ENCODE measurements at places on chromosomes 12 and 14.
A peak's percentile ranks its signal among the peaks of the same experiment; 100 is the strongest.

DNA sequence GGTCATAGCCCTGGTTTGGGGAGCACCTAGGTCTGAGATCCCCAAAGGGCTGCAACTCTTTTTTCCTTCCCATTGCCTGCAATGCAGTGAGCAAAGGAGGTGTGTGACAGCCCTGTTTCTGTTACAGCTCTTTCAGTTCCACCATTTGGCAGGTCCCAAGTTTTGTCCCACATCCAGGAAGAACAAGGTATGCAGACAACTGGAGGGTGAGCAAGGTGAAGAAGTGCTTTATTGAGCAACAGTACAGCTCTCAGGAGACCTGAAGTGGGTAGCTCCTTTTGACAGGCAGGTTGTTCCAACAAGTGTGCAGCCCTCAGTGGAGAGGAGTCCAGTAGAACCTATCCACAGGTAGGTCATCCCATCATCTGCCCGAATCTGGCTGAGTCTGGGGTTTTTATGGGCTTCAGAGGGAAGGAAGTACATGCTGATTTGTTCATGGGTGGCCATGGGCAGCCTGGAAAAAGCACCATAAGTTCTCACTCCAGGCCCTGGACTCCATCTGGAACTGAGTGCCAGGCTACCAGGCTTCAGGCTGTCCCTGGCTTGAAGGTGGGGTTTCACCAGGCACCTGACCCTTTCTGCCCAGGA is 62.8 kb upstream of the NAV3 start:
- DNase-seq, result no peak

GRCh38 chr12:88921890-88922532 is 341.7 kb upstream of the KITLG start:
- DNase-seq, result no peak

DNA sequence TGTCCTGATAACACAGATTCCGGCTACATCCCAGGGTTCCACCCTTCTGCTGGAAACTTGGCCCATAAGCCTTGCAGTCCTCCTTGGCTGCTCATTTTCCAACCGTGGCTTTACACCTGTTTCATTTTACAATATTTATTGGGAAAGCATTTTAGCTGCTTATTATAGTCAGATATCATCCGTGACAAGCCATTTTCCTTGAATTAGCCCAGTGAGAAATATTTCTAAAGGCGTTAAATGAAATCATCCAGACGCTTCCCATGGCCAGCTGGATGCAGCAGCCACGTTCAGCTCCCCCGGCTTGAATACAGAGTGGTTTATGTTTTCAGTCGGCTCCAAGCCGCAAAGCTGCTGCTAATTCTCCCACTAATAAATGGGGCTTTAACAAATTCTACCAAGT is 245.0 kb upstream of the PELI2 start:
- no peak for DNase-seq

- no peak for DNase-seq
These were observed 10.3 kb upstream of the MTA1 start for GRCh38 chr14:105409364-105409763.

DNA sequence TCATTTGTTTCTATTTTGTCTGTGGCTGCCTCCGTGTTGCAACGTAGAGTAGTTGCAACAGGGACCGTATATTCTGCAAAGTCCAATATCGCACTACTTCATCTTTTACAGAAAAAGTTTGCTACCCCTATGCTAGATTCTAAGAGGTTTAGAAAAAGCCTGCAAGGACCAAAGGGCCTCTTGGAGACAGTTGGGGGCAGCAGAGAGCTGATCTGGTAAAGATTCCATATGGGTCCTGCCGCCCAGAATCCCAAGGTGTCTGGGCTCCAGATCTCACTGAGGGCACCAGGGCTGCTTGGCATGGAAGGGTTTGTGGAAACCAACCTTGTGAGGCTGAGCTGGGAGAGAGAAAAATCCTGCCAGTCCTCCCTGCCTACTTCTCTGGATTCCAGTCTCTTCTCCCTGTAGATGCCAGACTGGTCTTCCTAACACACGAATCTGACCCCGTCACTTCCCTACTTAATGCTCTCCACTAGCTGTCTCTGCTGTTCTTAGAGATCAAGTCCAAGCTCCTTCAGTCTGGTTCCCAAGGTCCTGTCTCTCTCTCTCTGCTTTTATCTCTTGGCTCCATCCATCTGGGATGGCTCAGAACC is 74.6 kb downstream of the GLRX5 start:
- DNase-seq, result peak; percentile 18

DNA sequence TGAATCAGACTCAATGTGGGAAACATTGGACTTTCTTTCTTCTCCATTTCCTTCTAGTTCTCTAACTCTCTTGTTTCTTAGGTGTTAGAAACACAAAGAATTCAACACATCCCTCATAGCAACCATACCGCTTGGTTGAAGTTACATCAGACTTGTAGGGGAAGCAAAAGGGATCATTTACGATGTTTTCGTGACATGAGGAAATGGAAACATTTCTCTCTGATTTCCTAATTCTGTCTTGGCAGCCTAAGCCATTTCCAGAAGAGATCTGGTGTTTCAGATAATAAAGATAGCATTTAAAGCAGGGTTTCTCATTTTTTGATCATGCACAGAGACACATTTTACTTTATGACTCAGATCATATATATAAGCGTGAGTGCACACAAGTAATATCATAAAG is 202.0 kb downstream of the TMEM132C start:
- DNase-seq, result no peak

GRCh38 chr12:100972121-100972520 is 177.5 kb downstream of the ANO4 start:
- DNase-seq, result no peak

DNA sequence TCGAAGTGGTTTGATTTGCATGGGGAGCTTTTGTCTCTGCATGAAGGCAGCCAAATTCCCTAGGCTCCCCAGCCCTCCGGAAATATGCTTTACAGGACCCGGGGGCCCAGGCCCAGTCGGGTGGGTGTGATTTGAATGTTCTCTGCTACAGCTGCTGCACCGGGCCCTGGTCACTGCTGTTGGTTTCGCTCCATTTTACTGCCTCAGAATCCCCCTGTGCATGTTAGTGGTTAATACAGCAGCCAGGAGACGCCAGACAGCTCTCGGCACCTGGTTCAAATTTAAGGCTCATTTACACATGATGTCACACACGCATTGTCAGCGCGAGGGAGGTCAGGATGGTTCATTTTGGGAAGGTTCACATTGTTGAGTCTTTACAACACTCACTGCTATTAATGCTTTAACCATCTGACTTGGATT is 99.6 kb downstream of the SLC38A6 start:
- DNase-seq, result no peak

GRCh38 chr12:11601647-11602046 is 47.8 kb upstream of the ETV6 start:
- no peak for DNase-seq

DNA sequence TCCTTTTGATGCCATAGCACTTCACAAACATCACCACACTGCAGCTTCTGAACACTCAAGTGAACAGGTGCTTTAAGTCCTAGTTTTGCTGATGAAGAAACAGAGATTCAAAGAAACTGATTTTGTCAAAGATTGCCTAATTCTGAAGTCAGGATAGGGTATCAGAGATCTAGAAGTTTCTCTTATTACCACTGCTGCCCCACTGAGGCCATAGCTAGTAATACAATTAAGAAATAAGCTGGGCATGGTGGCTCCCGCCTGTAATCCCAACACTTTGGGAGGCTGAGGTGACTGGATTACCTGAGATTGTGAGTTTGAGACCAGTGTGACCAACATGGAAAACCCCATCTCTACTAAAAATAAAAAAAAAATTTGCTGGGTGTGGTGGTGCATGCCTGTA is 458.3 kb upstream of the SEL1L start:
- no peak for DNase-seq

DNA sequence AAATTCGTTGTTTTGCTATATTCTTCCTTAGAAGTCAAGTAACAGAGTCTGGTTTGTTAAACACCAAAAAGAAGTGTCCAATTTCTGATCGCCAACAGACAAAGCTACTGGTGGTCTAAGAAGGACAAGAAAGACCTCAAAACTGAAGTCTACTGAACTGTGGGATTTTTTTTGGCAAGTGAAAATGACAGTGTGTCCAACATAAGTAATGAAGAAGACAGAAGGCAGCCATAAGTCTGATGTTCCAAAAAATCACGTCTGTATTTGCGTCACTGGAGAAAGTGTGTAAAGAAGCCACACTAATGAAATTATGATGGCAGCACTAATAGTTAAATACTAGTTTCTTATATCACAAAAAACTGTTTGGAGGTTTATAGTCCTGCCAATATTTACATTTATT is 32.6 kb downstream of the WASHC3 start:
- no peak for DNase-seq

- DNase-seq, result no peak
These were observed 497.9 kb downstream of the EGLN3 start for GRCh38 chr14:33452995-33453394.

- no peak for DNase-seq
These were observed 181.3 kb downstream of the CACNA1C start for GRCh38 chr12:2234091-2234490.

DNA sequence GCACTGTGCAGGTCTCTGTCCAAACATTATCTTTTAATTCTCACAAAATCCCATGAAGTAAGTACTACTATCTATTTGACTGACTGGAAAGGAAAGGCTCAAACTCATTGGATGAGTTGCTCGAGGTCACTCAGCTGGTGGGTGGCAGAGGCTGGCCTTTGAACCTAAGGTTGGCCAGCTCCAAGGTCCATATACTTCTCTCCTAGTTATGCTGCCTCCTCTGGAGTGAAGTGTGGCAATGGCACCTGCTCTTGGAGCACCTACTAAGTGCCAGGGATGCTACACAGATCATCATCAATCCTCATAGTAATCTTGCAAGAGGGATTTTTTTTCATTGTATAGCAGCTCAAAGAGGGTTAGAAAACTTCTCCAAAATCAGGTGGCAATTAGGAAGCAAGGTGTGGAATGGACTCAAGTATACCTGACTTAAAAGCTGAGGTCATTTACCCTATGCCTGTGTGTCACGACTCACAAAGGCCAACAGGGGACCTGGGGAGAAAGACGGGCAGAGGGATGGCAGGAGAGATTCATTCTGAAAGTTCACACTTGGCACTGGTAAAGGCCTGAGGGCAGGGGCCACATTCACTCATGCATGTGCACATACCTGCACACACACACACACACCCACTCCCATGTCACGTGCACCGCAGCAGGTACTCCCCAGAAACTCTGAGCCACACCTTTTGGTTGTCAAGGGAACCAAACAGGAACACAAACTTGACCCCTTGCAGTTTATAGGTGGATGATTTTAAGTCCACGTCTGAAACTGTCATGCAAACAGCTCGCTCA is 146.4 kb downstream of the FOXN3 start:
- no peak for DNase-seq

DNA sequence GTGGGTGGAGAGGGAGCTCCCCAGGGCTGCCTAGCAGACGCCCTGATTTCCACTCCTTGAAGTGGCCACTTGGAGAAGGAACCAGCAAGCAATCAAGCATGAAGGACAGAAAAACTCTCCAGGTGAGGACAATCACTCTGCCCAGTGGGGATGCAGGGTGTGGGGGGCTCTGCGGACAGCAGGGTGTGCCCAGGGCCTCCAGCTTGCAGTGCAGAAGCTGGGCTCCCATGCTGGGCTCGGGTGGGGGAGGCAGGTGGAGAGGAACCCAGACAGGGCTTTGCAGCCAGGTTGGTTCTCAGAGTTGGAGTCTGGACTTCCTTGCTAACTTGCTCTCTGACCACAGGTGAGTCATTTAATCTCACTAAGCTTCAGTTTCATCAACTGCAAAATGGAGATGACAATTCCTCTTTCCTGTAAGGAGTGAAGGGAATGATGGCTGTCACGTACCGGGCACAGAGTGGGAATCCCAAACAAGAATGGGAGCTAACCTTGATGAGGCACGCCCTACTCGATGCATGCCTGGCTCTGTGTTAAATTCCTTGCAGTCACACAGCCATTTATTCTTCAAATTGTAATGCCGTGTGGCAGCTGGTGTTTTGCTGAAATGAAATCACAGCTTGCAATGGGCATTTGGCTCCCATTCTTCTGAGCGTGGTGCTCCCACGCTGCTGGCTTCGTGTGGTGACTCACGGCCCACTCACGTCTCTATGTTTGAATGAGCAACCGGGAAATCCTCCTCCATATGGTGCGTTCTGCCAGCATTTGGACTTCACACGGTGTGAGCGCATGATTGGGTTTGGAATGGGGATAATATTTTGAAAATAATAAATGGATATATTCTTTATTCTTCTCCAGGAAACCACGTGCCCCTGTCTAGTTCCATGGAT is 75.2 kb downstream of the PRIMA1 start:
- no peak for DNase-seq

GRCh38 chr12:80925237-80925636 is 12.5 kb downstream of the LIN7A start:
- DNase-seq, result no peak

GRCh38 chr14:77416836-77417235 is 6.5 kb downstream of the NOXRED1 start:
- DNase-seq, result no peak

DNA sequence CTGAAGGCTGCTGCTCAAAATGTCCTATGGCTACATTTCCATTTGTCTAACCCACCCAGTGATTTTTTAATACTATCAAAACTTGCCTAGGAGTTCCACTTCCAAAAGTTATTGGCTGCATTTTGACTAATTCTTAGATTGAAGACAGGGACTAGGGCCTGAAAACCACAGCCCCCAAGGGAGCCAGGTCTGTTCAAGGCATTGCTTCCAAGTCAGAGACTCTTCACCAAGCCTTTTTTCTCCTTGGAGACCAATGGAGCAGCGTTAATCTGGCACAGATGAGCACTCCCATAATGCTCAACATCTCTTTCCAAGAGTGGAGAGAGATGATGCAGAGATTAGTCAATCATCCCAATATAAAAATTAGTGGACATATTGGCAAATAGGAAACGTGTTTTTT is 112.5 kb upstream of the HIF1A start:
- no peak for DNase-seq

GRCh38 chr14:101131451-101131916 is 228.0 kb upstream of the RTL1 start:
- DNase-seq, result no peak

DNA sequence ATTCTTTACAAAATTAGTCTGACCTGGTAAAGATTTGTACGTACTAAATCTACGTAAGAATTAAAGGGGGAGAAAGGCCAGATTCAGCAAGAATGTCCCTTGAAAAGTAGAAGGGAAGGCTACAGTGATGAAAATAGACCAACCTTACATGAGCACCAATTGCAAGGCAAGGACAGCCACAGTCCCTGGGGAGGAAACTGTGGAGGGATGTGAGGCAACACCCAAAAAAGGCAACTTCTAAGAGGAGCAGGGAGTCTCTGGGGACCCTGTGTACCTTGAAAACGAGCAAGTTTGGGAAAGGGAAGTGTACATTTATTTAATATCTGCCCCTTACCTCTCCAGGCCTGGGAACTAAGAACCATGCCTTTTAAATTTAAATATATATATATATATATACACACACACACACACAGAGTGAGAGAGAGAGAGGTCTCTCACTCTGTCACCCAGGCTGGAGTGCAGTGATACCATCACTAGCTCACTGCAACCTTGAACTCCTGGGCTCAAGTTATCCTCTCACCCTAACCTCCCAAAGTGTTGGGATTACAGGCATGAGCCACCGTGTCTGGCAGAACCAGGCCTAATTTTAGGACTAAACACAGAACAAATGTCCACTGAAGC is 56.4 kb downstream of the TMCC3 start:
- no peak for DNase-seq

DNA sequence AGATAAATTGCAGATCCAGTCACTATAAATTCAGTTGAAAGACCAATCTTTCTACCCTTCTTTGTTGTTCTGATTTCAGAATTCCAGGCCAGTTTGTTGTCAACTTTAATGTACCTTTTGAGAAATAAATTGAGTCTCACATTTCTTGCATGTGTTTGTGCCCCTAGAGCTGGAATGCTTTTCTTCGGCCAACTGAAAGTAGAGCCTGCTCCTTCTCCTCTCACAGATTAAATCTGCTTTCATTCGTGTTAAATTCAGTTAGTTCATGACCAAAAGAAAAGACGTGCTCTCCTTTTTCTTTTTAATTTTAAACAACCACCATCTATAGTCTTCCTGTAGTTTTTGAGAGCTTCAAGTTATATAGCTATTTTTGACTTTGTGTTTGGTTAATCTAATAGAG is 22.9 kb downstream of the SOCS2 start:
- DNase-seq, result no peak

Data from activated CD4-positive, alpha-beta T cell treated with anti-CD3 and anti-CD28 coated beads, Interleukin-2, Interleukin-6, amounts not matched to agents 100 ng/mL and 50 ng/mL, durations not matched to agents 16 hours and 8 hours (primary cell).